GM18507 (cell line): ENCODE measurements at places on chromosomes 7 and 10.

- no peak for DNase-seq
Measured at GRCh38 chr7:7834761-7835160, 116.4 kb upstream of the RPA3 start.

- no peak for DNase-seq
Measured at GRCh38 chr7:54864663-54865062, 105.7 kb upstream of the SEC61G start.

GRCh38 chr10:29798921-29799690 is 164.3 kb upstream of the SVIL start:
- DNase-seq: no peak

DNA sequence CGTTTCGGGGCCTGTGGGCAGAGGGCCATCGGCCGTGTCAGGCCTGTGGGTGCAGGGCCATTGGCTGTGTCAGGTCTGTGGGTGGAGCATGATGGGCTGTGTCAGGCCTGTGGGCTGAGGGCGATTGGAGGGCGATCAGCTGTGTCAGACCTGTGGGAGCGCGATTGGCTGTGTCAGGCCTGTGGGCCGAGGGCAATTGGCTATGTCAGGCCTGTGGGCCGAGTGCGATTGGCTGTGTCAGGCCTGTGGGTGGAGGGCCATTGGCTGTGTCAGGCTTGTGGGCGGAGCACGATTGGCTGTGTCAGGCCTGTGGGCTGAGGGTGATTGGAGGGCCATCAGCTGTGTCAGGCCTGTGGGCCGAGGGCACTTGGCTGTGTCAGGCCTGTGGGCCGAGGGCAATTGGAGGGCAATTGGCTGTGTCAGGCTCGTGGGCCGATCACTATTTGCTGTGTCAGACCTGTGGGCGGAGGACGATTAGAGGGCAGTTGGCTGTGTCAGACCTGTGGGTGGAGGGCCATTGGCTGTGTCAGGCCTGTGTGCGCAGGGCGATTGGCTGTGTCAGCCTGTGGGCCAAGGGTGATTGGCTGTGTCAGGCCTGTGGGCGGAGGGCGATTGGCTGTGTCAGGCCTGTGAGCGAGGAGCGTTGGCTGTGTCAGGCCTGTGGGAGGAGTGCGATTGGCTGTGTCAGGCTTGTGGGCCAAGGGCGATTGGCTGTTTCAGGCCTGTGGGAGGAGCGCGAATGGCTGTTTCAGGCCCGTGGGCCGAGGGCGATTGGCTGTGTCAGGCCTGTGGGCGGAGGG is 54.1 kb downstream of the DYNC2I1 start:
- no peak for DNase-seq

GRCh38 chr10:3428826-3429225 is 256.2 kb upstream of the PITRM1 start:
- DNase-seq: no peak

DNA sequence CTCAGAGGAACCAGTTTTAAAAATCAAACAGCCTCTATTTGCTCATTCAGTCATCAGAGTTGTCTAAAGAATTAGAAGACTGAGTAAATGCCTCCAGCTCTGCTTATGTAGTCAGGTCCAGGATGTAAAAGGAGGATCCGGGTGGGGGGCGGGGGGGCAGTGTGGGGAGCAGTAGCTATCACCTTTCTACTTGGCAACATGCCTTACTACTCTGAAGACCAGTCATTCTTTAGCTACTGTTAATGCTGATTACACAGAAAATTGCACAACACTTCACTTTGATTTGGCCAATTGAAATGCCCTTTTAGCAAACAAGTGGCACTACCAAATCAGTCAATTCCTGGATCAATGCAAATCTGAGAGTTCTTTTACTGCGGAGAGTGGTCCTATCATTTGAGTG is 164.2 kb downstream of the NXPH1 start:
- no peak for DNase-seq

GRCh38 chr10:4982764-4983226 is 19.6 kb downstream of the AKR1C1 start:
- no peak for DNase-seq

- DNase-seq: no peak
Measured at GRCh38 chr7:145020454-145020853, 184.6 kb upstream of the TPK1 start.

GRCh38 chr10:110577056-110577455 is 9.6 kb downstream of the SMC3 start:
- DNase-seq: no peak

GRCh38 chr10:5760515-5760914 is 52.7 kb downstream of the GDI2 start:
- DNase-seq: no peak

GRCh38 chr7:46759711-46760480 is 822.0 kb downstream of the TNS3 start:
- DNase-seq: no peak

GRCh38 chr10:60139290-60139689 is 232.9 kb upstream of the CCDC6 start:
- DNase-seq: no peak

DNA sequence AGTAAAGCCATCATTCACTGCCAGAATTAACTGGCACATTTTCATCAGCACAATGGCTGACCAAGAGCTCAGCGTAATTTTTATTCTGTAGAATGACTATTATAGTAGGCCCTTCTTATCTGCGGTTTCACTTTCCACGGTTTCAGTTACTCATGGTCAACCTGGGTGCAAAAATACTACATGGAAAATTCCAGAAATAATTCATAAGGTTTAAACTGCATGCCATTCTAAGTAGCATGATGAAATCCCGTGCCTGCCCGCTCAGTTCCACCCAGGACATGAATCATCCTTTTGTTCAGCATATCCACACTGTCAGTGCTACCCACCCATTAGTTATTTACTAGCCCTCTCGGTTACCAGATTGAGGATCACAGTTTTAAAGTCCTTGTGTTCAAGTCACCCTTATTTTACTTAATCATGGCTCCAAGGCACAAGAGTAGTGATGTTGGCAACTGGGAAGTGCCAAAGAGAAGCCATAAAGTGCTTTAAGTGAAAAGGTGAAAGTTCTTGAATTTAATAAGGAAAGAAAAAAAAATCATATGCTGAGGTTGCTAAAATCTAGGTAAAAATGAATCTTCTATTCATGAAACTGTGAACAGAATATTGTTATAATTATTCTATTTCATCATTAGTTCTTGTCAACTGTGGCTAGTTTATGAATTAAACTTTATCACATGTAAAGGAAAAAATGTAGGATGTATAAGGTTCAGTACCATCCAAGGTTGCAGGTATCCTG is 204.9 kb downstream of the DOCK4 start:
- no peak for DNase-seq

GRCh38 chr7:113314594-113314993 is 196.2 kb upstream of the SMIM30 start:
- DNase-seq: no peak

DNA sequence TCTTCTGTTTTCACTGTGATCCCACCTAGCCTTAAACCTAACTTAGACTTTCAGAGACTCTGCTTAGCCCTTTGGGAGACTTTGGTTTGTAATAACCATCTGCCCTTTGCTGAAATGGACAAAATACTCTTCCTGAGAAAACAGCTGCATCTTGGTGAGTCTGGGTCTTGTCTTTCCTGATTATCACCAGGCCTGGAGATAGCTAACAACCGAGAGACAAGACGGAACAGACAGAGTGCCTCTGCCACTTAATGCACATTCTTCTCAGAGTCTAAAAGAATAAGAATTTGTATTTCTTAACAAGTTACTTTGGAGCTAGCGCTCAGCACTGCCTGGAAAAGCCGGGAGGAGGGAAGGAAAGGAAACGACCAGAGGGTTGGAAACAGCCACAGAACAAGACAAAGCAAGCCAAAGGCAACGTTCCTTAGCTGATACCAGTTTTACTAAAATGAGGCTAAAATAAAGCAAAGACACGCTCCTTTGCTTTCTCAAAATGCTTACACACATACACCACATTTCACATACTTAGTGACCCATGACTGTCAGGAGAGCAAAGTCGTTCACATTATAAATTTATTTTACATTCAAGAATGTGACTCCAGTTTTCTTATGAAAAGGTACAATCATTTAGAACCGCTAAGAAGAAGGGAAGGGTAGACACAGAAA is 70.3 kb upstream of the DGKI start:
- DNase-seq: no peak

GRCh38 chr10:96992721-96993120 is 160.6 kb downstream of the LCOR start:
- DNase-seq: no peak

- DNase-seq: no peak
Measured at GRCh38 chr10:121152935-121153334, 301.8 kb downstream of the WDR11 start.
